WERI-Rb-1 (cell line): ENCODE measurements at places on chromosomes 6 and 20.

DNA sequence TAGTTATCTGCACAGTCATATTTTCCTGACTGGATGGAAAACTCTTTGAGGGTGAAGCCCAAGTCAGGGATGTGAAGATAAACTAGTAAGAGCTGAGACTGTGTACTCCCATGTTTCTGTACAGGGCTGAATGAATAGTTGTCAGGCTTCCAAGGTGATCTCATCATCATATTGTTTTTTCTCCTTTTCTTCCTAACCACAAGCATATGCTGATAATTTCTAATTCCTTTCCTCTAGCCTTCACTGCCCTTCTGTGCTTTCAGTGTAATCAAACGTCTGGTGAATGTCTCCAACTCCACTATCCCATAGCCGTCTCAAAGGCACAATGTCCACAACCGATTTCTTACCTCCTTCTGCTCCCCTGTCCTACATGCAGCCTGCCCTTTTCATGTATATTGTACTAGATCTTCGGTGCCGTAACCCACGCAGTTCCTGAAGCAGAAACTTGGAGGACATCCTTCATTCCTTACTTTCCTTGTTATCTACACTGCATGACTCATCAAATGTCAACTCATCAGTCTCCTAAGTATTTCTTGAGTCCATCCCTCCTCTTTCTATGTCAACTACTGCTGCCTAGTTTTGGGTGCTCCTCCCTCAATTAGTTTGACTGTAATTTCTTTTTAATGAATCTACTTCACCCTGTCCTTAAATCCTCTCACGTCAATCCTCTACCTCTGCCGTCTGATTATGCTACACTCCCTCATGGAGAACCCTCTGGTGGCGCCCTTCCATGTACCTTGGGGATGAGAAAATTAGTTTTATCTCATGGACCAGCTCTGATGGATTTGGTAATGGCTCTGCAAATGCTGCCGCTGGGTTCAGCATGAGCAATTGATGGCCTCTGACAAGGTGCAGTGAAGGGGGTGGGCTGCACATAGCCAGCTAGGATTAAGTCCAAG is 21.9 kb downstream of the NCOA7 start:
- DNase-seq: peak; percentile 41

DNA sequence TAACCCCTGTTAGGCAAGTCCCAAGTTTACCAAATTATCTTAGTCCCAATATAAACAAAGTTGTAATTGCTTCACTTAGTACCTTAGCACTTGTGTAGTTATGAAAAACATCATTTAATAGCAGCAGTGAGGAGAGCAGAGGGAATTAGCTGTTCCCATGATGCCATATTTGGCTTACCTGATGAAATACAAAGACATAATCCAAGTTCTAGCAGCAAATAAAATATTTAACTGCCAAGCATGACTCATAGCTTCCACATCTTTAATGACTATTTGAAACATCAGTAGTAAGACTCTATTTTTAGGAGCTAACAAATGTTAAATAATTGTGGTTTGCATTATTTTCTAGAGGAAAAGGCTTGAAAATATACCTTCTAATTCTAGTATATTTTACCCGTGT is 94.0 kb upstream of the MCHR2 start:
- no peak for DNase-seq

DNA sequence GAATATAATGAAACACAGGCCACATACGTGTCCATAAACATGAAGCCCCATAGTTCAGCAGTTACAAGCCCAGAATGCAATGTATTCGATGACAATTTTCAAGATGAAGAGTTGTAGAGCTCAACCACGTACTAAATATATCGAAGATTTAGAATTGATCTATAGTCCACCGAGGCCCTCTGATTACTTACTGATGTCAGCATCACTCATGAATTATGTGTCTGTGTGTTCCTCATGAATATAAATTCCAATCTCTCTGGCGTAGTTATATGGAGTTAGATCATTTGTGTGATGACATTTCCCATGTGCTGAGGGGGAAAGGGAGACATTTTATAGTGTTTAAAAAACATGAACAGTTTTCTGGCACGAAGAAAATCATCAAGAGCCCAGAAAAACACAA is 97.5 kb downstream of the PFDN4 start:
- no peak for DNase-seq

- no peak for DNase-seq
Observed at GRCh38 chr6:88882536-88882935, 80.9 kb downstream of the RNGTT start.

DNA sequence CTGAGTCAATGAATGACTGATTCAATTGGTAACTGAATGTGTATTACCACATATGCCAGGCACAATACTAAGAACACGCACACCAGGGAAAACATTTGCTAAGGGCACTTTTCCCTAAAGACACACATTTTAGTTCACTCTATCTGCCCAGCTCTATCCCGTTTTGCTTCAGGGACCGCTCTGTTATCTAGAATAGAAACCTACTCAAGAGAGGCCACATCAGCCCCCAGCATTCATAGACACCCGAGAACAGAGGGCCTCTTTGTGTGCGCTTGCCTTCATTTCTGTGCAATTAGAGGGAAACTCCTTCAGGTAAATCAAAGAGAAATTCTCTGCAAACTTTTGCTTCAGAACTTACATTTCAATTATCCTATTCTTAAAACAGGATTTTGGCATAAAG is 50.3 kb downstream of the DZANK1 start:
- DNase-seq: no peak
